Renal cortex interstitium (tissue), 15 donors: ENCODE measurements at places on chromosomes 16 and 17. TPM values are rescaled to one million over a fixed set of nuclear protein-coding genes. Genes with fewer than 3 reads are reported as not detected.

GRCh38 chr16:22346483-22346882, 27.9 kb downstream of the CDR2 start:
- DNase-seq: no peak

GRCh38 chr17:65055708-65056638, 567 bp downstream of the GNA13 start:
- DNase-seq: no peak

- DNase-seq: no peak
Observed at GRCh38 chr17:77924757-77925336, 33.7 kb upstream of the TNRC6C start.

DNA sequence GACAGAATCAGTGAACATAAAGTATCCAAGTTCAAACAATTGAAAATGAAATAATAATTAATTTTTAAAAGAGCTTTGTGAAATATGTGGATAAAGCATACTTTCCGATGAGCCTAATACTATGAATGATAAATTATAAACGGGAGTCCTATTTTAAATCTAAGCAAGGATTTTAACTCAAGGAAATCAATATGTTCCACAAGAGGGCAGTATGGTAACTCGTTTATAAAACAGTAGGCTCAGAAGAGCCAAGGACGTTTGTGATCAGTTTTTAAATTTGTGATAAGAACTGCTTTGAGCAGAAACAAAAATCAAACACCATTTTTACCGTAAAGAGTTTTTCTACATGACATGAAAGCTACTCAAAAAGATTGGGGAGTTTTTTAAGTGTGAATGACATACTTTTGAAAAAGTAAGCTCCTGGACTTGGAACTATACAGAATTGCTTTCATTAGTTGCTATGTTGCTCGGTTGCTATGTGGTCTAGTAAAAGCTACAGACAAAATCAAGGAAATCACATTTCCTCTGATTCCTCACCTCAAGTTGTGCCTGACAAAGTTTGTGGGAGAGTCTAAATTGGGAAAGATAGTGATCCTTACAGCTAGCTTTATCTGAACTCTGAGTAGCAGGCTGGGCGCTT, 11.8 kb upstream of the TEKT1 start:
- no peak for DNase-seq

GRCh38 chr16:53503991-53504663, 1.1 kb upstream of the AKTIP start:
- peak; percentile 47 for DNase-seq

- peak; percentile 36 for DNase-seq
Observed at GRCh38 chr16:64983963-64984362, 137.9 kb downstream of the CDH11 start.

DNA sequence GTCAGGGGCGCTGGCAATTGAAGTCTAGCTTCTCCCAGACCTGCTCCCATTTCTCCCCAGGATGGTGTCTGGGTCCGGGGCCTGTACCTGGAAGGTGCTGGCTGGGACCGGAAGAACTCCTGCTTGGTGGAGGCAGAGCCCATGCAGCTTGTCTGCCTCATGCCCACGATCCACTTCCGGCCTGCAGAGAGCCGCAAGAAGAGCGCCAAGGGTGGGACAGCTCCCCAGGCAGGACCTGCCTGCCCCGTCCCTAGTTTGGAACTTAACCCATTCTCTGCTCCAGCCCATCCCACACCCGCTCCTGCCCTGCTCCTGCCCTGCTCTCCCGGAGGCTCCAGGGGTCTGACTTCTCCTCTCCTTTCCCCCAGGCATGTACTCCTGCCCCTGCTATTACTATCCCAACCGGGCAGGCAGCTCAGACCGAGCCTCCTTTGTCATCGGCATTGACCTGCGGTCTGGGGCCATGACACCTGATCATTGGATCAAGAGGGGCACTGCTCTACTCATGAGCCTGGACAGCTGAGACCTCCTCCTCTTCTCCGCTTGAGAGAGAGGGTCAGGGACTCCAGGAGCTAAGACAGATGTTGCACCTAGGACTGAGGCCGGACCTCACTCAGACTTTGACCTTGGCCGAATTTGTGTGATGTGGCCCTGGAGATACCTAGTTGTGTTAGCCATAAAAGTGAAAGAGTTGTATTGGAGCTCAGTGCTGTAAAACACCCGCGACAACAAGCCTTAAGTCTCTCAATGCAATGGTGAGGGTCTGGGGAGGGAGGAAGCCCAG, 814 bp upstream of the KDM6B start:
- no peak for DNase-seq

DNA sequence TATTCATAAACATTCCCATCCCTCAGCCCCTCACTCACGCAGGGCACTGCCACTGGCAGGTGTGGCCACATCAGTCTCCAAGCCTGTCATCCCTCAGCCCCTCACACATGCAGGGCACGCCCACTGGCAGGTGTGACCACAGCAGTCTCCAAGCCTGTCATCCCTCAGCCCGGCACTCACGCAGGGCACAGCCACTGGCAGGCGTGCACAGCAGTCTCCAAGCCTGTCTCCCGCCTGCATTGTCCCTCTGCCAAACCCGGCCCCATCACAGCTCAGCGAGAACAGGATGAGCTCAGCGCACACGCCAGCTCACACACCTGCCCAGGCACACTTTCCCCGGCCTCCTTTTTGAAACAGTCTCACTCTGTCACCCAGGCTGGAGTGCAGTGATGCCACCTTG, 11.4 kb upstream of the KREMEN2 start:
- no peak for DNase-seq

- no peak for DNase-seq
Observed at GRCh38 chr17:9513266-9513665, 62.4 kb downstream of the STX8 start.

GRCh38 chr17:8679126-8679525, 48.6 kb upstream of the MYH10 start:
- DNase-seq: no peak

Gene PYY
- polyA plus RNA-seq: 0.19 TPM

Gene RAB11FIP4
- polyA plus RNA-seq: 14.8 TPM

Gene CCL8
- polyA plus RNA-seq: 0.24 TPM

Gene TM4SF5
- 2.8 TPM for polyA plus RNA-seq

Gene GAN
- 2.6 TPM for polyA plus RNA-seq

Gene KRTAP1-5
- not detected for polyA plus RNA-seq

Gene MT4
- polyA plus RNA-seq: not detected

Gene ADAD2
- not detected for polyA plus RNA-seq

Gene CTRB1
- not detected for polyA plus RNA-seq
